Gastroesophageal sphincter (tissue), 4 donors: ENCODE measurements at places on chromosomes 13 and 19. TPM values are rescaled to one million over a fixed set of nuclear protein-coding genes. Genes with fewer than 3 reads are reported as not detected.
A peak's percentile ranks its signal among the peaks of the same experiment; 100 is the strongest.

- no peak for ATAC-seq
Observed at GRCh38 chr13:111119966-111120365, 4.9 kb downstream of the ARHGEF7 start.

- no peak for ATAC-seq
Observed at GRCh38 chr19:21922276-21922675, 86.3 kb upstream of the ZNF43 start.

DNA sequence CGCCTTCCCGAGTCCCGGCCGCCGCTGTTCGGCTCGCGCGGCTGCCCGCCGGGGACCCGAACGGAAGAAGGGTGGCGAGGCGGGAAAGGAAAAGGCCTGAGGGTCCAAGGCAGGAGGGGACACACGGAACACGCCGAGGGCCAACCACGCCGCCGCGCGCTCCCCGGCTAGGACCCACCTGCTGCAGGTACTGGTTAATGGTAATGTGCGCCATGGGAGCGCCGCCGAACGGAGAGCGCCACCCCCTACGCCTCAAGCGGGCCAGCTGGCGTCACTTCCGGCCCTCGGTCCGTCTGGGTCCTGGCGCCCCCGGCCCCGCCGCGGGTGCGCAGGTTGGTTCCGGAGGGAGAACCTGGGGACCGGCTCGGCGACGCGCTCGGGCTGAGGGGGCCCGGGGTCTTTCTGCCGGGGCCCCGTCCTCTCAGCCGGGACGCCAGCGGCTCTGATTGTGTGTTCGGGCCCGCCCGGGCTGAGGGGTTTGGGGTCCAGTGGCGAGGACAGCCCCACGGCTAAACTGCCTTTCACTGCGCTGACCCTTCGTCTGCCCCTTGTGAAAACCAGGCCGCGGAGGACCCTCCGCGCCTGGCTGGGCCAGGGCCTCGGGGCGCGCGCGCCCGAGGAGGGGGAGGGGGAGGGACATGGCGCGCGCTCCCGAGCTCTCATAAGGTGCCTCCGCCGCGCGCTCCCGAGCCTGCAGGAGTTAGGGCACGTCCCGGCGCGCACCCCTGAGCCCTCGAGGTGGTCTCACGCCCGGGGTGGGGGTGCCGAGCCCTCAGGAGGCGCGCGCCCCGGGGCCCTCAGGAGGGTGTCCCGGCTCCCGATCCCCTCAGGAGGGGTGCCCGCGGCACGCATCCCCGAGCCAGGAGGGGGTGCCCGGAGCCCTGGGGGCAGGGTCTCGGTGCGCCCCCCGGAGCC lies at the start of gene PCID2:
Gene PCID2 (minus strand): TSS at position 249 of the 915 bp plus-strand sequence. CDS start 35 bp downstream, at position 214.
- ATAC-seq: peak; percentile 92

GRCh38 chr19:34353546-34353945 lies 11.4 kb upstream of the GPI start:
- no peak for ATAC-seq

- no peak for ATAC-seq
Observed at GRCh38 chr19:29587518-29587986, 18.5 kb upstream of the POP4 start.

- ATAC-seq: no peak
Observed at GRCh38 chr13:37870895-37871550, 1.5 kb upstream of the TRPC4 start.

DNA sequence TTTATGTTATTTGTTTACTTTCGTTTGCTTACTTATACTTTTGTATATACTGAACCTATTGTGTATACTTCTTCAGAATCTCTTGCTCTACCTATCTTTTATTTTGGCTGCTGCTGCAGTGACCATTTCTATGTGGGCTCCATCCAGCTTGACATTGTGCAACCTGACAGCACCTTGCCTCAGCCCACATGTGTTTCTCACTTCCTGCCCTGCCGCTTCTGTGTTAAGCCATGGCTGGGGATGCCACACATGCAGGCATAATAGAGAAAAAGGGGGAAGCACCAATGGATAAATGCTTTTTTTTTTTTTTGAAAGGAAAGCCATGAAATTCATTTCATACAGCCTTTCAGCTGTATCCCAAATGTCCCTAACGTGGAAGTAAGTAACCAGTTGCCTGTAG lies 147.6 kb downstream of the RBM26 start:
- no peak for ATAC-seq

DNA sequence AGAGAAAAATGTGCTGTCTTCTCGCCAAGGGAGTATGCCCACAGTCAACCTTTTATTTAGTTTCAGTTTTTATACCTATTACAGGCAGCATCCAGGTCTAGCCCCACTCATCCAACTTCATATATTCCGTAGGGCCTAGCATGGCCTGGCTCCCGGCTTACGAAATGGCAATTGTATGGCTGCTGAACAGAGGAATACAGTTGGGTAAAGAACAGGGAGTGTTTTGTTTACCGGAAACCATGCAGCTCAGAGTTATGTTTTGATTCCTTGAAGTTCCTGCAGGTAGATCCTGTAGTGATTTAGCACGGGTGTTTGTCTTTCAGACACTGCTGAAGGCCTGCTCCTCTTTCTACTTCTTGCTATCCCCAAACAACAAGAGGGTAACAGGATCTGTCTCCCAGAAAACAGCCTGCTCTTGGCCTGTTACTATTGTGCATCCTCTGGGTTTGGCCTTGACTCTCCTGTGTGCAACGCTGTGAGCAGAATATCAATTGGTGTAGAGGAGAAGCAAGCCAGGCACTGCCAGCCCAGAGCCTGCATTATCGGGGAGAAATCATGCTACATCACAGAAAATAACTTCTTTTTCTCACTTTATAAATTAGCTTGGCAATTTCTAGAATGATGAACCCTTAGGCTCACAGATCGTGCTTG lies 32.4 kb downstream of the OLFM4 start:
- no peak for ATAC-seq

- peak; percentile 53 for ATAC-seq
Observed at GRCh38 chr13:77836423-77836822, 82.2 kb downstream of the EDNRB start.

Gene IGFL1
- 1.2 TPM for total RNA-seq

Gene KCNRG
- total RNA-seq: 6.7 TPM

Gene SIGLEC8
- 1.4 TPM for total RNA-seq

Gene GAPDHS
- total RNA-seq: not detected

Gene ZNF558
- 63.3 TPM for total RNA-seq

Gene ZNF440
- total RNA-seq: 9.4 TPM

Gene DACT3
- total RNA-seq: 105 TPM

Gene LIM2
- not detected for total RNA-seq

Gene ATCAY
- not detected for total RNA-seq

Gene SPACA7
- not detected for total RNA-seq

Gene ZNF578
- 2.2 TPM for total RNA-seq
